Activated naive CD4-positive, alpha-beta T cell treated with anti-CD3 and anti-CD28 coated beads for 36 hours (primary cell): ENCODE measurements at places on chromosomes 11 and 22. TPM values are rescaled to one million over a fixed set of nuclear protein-coding genes. Genes with fewer than 3 reads are reported as not detected.
A peak's percentile ranks its signal among the peaks of the same experiment; 100 is the strongest.

DNA sequence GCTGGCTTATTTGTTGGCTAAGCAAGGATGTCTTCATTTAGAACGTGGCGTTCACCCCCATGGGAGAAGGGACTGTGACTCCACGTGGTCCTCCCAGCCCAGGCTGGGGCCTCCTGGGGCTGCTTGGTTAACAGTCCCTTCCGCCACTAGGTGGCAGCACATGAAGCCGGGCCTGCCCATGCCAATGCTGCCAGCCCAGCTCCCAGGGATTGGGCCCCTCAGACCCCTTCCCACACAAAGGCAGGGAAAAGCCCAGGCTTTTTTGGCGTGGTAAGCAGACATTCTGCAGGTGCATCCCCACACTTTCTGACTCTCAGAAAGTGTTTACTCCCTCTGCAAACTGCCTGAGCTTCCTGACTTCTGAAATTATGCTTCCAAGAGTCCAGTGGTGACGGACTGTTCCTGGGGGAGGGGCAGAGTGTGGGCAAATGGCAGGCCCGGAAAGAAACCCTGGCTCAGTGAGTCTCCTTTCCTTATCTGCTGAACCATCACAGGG is 3.1 kb downstream of the CBX6 start:
- DNase-seq = peak; percentile 89

DNA sequence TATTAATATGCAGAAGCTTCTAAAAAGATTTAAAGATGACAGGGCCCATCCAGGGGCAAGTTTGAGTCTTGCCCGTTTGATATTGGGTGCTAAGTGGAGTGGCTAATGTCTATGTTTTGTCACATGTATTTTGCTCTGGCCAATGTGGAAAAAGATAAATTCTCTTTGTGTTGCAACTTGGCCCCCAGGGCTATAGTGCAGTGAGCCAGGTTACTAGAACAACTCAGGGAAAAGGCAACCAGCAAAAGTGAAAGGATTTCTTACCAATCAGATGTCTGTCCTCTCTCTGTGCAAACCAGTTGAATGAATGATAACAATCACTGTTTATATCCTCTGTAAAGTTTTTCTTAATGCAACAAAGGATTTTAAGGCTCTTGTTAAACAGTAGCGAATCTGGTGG is 4.6 kb upstream of the CLNS1A start:
- DNase-seq = no peak

DNA sequence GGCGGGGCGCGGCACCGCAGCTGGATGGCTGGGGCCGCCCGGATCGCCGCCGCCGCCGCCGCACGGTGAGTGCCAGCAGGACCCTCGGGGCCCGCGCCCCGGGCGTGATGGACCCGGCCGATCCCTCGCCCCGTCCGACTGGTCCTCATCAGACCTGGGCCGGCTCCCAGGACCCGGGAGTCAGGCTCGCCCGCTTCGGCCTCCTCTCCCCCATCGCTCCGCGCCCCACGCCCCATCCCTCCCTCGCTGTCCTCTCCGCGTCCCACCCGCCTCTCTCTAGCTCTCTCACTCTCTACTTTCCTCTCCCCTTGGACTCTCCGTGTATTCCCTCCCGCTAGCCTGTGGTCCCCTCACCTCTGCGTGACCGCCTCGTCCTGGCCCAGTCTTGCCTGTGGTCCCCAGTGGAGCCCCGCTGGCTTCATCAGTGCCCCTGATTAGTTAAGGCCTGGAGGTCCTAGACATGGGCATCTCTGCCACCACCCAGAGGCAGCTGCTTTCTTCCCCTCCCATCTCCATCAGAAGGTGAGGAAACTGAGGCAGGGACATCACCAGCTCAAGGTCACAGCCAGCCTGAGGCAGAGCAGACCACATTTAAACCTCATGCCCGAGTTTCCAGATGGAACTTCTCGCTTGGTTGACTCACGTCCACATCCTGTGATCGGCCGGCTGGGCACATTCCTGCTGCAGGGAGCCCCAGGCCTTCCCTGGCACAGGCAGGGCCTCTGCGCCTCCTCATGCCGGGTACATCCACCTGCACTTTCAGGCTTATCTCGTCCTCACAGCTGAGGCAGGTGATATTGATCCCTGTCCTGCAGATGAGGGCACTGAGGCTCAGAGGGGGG is 429 bp downstream of the SLC39A13 start:
- DNase-seq = no peak

DNA sequence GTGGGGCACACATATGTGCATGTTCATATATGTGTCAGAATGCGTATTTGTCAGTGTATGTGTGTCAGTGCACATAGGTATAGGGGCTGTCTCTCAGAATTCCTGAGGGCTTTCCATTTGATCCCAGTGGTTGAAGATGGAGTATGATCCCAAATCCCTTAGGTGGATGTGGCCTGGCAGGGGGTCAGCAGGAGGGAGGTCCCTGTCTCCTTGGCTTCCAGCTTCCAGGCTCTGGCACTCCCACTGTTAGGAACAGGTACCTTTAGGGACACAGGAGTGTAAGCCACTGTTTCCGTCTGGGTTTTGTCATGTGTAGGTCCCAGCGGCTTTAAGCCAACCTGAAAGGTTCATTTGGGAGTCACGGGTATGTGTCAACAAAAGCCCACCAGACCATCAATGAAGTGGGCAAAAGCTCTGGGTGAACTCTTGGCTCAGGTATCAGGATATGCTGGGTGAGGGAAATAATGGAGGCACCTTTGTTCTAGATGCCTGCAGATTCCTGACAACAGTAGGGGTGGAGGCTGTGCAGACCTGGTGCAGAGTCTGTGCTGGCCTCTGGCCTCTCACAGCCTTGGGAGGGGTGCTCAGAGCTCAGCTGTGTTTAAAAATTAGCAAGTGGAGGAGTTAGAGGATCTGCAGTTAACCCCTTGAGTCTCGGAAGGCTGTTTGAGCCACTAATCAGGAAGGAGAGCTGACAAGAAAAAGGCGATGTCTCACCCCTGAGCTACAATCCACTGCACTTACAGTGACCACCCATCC is 9.0 kb downstream of the KCNQ1OT1 start:
- no peak for DNase-seq

The PLA2G3 gene
- total RNA-seq = not detected
